NCI-H1930 (cell line): ENCODE measurements at places on chromosomes 5 and 9.

- DNase-seq: peak; percentile 48
Measured at GRCh38 chr5:33297760-33298216, 143.0 kb upstream of the TARS1 start.

GRCh38 chr5:9626955-9627354 is 3.2 kb downstream of the TAS2R1 start:
- no peak for DNase-seq

DNA sequence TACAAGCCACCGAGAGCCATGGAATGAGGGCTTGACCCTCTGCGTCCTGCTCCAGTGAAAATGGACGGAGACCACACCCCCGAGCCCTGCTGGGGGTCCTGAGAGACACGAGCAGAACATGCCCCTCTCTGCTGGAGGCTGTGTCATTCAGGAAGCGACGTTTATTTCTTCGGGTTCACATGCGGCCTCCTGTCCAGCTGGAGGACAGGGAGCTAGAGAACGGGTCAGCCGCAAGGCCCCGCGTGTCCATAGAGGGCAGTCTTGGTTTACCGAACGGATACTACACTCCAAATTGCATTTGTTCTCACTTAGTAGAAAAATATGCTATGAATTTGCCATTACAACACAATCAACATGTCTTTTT is 36.1 kb downstream of the MRPL36 start:
- no peak for DNase-seq

DNA sequence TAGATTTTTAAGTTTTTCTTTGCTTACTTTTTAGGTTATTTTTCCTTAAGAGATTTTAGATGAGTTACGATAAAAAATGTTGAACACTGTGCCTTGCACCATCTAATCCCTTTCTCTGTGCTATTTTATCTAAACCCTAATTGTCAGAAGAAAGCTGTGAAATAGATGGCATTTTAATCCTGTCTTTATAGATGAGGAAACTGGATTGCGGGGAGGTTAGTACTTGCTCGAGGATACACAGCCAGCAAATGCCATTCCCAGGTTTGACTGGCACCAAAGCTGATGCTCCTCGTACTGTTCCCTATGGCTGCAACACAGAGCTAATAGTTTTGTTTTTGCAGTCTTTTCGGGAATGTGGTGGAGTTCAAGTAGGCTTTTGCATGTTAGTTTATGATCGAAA is 82.7 kb downstream of the ZSWIM6 start:
- no peak for DNase-seq

DNA sequence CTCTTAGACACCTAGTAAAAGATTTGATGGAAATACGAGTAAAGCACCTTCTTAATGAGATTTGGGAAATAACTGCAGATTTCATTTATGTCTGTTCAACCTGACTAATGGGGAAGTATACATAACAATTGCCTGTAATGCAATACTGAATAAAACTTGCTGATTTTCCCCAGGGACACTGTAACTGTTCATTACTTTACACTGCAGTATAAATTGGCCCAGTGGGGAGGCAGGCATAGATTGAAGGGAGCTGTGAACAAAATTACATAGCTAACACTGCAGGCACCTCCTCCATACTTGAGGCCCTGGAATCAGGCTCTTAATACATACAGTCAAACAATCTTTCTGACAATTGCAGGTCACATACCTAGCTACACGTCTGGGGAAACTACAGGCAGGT is 216.2 kb downstream of the PTPRD start:
- DNase-seq: peak; percentile 4

DNA sequence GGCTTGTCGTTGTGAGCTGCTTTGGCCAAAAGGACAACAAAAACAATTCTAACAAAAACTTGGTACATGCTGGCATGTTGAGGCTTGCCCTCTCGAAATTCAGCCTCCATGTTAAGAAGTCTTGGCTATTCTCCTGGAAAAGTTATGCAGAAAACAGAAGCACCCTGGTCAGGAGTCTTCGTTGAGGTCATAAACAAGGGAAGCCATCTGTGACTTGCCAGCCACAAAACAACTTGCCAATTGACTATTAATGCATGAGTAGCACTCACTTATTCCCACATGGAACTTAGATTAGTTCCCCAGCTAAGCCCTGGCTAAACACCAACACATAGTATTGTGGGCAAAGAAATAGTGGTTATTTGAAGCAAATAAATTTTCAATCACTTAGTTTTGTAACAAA is 521.0 kb upstream of the CHD1 start:
- no peak for DNase-seq

DNA sequence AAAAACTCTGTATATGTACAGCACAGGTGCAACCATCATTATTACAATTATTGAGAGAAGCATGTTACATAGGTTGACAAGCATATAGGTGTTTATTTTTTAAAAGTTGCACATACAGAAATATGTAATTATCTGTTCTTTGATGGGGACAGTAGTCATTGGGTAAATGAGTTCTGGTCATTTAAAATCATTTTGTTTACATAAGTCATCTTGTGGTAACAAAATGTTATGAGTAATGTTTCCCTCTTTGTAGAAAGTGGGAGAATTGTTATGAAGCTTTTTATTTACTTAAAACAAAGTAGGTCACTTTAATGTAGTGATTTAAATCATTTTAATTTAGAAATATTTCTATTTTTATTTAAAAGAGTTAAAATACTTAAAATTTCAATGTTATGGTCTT is 33.8 kb upstream of the FBXL17 start:
- no peak for DNase-seq

DNA sequence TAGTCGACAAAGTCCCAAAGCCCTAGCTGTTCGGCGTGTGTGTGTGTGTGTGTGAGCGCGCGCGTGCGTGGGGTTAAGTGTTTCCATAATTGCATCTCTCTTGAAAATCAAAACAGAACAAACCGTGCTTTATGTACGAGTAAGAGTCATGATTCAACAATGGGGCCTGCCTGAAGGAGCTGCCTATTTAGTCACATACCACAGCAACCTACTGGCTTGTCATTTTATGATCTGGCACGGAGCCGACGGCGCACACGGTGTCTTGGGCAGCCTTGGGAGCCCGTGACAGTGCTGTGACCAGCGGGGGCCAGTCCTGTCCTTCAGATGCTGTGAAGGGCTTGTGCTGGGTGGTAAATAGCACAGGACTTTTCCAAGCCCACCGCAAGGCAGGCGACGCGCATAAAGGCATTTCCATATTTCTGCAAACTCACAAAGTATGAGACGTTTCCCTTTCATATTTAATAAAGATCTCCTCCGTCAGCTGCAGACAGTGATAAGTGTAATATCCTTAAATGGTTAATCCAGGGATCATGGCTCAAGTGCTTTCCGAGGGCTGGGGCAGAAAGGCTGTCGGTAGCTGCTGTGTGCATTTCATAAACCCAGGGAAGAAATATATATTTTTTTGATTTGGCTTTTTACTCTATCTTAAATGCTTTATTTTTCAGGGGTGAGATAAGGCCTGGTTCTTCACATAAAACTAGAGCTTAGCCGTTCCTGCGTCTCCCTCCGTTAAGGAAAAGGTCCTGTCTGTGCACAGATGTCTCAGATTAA is 270.2 kb upstream of the IRX1 start:
- DNase-seq: peak; percentile 45

DNA sequence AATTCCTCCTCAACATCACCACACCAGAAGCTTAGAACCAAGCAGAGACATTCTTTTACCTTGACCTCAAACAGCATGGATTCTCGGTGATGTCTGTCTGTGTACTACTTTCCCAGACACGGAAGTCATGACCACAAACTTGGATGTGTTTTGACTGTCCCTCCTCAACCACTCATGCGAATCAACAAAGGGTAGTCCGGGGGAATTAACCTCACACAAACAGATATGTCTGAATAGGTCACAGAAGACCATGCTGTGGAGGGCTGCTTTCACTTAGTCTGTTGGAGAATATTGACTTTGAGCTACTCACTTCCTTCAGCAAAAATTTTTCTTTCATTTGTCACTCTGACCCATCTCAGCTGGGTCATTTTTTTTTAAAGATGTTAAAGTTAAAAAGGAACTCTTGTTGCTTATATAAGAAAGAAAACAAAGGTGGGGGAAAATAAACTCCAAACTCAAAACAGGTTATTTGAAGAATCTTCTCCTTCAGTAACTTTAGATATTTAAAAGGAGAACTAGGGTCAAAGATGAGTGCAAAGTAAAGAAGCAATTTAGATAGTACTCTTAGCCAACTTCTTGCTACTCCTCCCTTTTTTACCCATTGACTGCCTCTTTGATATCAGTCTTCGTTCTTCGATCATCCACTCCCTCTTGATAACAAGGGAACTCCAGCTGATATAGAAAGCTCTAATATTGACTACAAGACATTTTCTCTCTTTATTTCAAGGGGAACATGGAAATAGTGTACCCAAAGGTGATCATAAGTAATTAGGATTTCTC is 343.4 kb upstream of the CDH6 start:
- DNase-seq: no peak
